ENCODE measurements at places on chromosomes 13 and 19.
A peak's percentile ranks its signal among the peaks of the same experiment; 100 is the strongest.

DNA sequence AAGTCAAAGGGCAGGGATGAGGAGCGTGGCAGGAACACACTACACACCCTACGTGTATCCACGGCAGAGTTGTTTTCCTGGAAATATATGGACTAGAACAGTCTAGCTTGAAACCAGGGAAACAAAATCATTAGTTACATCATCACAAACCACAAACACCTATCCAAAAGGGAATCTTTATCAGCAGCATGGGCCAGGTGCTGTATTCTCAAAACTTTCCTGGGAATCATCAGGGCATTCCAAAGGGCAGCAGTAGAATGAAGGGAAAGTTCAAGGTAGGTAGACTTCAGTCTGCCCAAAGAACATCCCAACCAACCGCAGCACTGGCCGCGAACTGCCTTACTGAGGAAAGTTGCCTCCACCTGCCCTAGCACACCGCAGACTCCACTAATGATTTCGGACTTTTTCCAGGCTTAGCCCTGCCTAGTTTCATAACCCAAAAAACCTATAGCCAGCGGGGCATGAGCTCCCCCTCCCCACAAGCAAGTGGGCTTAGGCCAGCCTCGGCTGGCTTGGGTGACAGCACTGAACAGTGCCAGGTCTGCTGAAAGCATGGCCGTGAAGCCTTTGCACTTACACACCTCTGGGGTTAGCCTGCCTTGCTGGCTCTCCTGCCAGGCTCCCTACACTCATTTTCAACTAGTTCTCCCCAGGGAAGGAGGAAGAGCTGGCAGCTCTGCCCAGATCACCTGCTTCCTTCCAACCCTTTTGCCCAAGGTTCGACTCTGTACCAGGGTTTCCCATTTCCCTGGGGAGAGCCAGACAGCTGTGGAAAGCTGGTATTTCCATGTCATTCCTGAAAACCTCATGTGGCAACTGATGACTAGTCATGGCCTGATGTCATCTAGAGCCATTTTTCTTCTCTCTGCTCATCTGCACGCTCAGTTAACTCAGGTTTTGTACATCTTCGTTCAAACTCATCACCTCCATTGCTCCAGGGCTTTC, 77.3 kb upstream of the UBAC2 start:
- H3K4me1 ChIP-seq = peaks cover 1% of the 10 kb centered on the region
- H3K27ac ChIP-seq = no peak overlapping the region
- H3K36me3 ChIP-seq = no peaks in the 10 kb centered on the region

- H3K4me3 ChIP-seq = peak overlapping the region; percentile 32
- H3K4me1 ChIP-seq = peaks cover 7% of the 10 kb centered on the region
- DNase-seq = peak; percentile 83
Observed at GRCh38 chr19:9883231-9883758, 48.2 kb downstream of the PIN1 start.

- H3K4me3 ChIP-seq = no peak overlapping the region
- H3K27ac ChIP-seq = no peak overlapping the region
- peaks cover 6% of the 10 kb centered on the region for H3K4me1 ChIP-seq
- peaks cover 10% of the 10 kb centered on the region for H3K36me3 ChIP-seq
- peaks cover 4% of the 10 kb centered on the region for H3K27me3 ChIP-seq
- no peak for DNase-seq
Observed at GRCh38 chr13:99751517-99752199, 219.9 kb downstream of the ZIC5 start.

GRCh38 chr13:99949679-99950413, 21.7 kb downstream of the ZIC5 start:
- DNase-seq = no peak
- peak overlapping the region; percentile 5 for H3K4me3 ChIP-seq
- H3K27ac ChIP-seq = no peak overlapping the region
- peaks cover 8% of the 10 kb centered on the region for H3K4me1 ChIP-seq
- no peaks in the 10 kb centered on the region for H3K36me3 ChIP-seq

DNA sequence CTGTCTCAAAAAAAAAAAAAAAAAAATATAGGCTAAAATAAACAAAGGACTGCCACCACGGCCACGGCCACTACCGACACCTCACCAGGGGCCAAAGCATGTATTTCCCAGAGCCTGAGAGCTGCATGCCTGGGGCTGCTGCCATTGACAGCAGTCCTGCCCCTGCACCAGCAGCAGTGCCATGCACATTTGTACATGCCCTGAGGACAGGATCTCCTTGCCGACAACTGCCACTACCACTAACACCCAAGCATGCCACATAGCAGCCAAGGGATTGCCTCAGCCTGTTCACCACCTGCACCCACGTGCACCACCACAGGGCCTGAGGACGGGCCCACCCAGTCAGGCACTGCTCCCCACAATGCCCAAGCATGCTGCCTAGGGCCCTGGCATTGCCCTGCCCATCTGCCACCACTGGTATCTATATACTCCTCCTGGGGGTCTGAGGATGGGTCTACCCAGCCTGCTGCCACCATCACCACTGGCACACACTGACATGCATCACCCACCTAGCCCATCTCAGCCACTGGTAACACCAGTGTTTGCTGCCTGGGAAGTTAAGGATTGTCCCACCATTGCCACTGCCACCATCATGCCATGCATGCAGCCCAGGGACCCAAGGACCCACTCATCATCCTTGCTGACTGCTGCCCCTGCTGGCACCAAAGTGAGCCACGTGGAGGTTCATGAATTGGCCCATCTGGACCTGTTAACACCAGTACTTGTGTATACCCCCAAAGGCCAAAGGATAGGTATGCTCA, 10.6 kb upstream of the NUP62 start:
- DNase-seq = no peak
- H3K36me3 ChIP-seq = no peaks in the 10 kb centered on the region
- H3K4me3 ChIP-seq = no peak overlapping the region
- no peaks in the 10 kb centered on the region for H3K4me1 ChIP-seq
- H3K27me3 ChIP-seq = peaks cover 3% of the 10 kb centered on the region

- H3K27me3 ChIP-seq = no peaks in the 10 kb centered on the region
- DNase-seq = no peak
- no peaks in the 10 kb centered on the region for H3K4me1 ChIP-seq
- no peak overlapping the region for H3K27ac ChIP-seq
- H3K4me3 ChIP-seq = no peak overlapping the region
- peaks cover 18% of the 10 kb centered on the region for H3K36me3 ChIP-seq
Observed at GRCh38 chr13:91960947-91961346, 562.5 kb downstream of the GPC5 start.

DNA sequence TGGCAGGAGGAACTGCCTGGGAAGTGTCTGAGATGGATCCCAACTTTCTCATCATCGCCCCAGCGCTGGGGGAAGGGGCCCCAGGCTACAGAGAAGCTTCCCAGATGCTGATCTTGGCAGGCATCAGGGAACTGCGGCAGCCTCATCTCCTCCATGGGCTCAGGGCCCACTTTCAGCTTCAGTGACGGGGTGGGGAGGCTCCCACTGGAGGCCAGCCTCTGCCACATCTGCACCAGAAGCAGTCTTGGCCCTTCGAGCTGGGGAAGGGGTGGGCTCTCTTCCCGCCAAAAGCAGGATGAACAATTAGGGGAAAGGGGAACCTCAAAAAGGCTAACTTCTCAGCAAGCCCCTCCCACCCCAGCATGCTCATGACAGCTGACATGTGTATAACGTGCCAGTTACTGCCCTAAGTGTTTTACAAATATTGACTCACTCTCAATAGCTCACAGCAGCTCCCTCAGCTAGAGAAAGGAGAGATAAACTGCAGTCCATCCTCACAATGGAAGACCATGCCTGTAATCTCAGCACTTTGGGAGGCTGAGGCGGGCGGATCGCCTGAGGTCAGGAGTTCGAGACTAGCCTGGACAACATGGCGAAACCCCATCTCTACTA, 7.1 kb upstream of the S1PR2 start:
- DNase-seq = no peak
- peaks cover 9% of the 10 kb centered on the region for H3K27me3 ChIP-seq
- H3K36me3 ChIP-seq = no peaks in the 10 kb centered on the region

- DNase-seq = no peak
- peaks cover 6% of the 10 kb centered on the region for H3K36me3 ChIP-seq
- peaks cover 6% of the 10 kb centered on the region for H3K4me1 ChIP-seq
- H3K4me3 ChIP-seq = no peak overlapping the region
- no peak overlapping the region for H3K27ac ChIP-seq
Observed at GRCh38 chr19:18366021-18366435, 19.9 kb upstream of the GDF15 start.

GRCh38 chr13:113506025-113506685, 15.6 kb upstream of the DCUN1D2 start:
- peaks cover 3% of the 10 kb centered on the region for H3K27me3 ChIP-seq
- no peak for DNase-seq
- H3K4me3 ChIP-seq = no peak overlapping the region
- peaks cover 3% of the 10 kb centered on the region for H3K36me3 ChIP-seq
- H3K27ac ChIP-seq = no peak overlapping the region

GRCh38 chr13:94558716-94559115, 37.2 kb downstream of the TGDS start:
- H3K27me3 ChIP-seq = no peaks in the 10 kb centered on the region
- H3K36me3 ChIP-seq = no peaks in the 10 kb centered on the region
- H3K27ac ChIP-seq = no peak overlapping the region
- DNase-seq = no peak
- H3K4me1 ChIP-seq = no peaks in the 10 kb centered on the region

- H3K4me3 ChIP-seq = no peak overlapping the region
- no peaks in the 10 kb centered on the region for H3K36me3 ChIP-seq
- H3K27ac ChIP-seq = no peak overlapping the region
- no peaks in the 10 kb centered on the region for H3K4me1 ChIP-seq
- DNase-seq = no peak
- H3K27me3 ChIP-seq = no peaks in the 10 kb centered on the region
Observed at GRCh38 chr13:26400545-26400944, 146.6 kb downstream of the CDK8 start.

- H3K4me1 ChIP-seq = peaks cover 15% of the 10 kb centered on the region
- H3K36me3 ChIP-seq = no peaks in the 10 kb centered on the region
Observed at GRCh38 chr13:74132152-74132775, 1.9 kb downstream of the KLF12 start.

DNA sequence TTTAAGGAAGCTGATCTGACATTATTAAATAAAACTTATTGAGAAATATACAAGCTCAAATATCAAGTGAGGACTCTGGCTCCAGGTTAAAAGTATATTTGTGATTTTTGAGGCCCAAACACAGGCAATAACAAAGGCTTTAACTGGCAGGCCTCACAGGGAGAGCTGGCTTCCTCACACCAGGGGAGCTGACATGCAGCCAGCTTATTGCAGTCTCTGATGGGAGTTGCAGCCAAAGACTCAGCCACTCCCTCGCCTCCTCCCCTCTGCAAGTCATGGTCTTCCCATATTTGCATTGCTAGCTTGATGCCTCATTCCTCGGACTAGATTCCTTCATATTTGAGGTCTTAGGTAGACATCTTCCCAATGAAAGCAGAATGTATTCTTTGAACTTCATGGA, 647.1 kb upstream of the SLITRK6 start:
- no peaks in the 10 kb centered on the region for H3K4me1 ChIP-seq
- H3K27me3 ChIP-seq = no peaks in the 10 kb centered on the region
- no peaks in the 10 kb centered on the region for H3K36me3 ChIP-seq
- no peak overlapping the region for H3K4me3 ChIP-seq

- DNase-seq = no peak
- H3K36me3 ChIP-seq = peaks cover under 1% of the 10 kb centered on the region
- peak overlapping the region; percentile 64 for H3K27ac ChIP-seq
- H3K4me3 ChIP-seq = peak overlapping the region; percentile 61
Observed at GRCh38 chr19:3515891-3516422, 9.8 kb downstream of the FZR1 start.

DNA sequence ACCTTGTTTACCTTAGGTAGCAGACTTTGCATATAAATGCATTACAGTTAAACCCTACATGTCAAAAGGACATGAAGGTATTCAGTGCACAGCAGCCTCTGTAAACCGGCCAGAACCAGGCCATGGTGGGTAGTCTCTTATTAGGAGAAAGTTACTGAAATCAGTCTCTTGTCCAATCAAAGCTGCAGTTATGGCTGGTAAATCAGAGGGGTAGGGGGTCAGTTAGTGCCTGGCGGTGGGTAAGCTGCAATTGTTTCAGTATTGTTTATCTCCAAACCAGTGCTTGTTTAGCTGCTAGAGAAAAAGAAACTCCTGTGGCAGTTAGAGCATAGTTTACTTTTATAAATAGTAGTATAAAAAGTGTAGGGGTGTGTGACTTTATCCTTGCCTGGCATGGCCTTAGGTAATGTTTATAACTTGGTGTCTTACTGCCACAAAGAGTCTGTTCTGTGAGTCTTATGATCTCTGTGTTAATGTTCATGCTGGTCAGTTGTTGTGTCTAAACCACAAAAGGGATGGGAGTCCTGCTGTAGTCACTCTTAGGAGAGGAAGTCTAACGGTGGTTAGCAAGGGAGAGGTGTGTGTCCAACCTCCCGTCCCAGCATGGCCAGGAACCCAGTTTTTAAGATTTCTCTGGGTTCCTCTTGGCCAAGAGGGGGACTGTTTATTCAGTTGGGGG, 28.0 kb downstream of the CHST8 start:
- peaks cover 4% of the 10 kb centered on the region for H3K36me3 ChIP-seq
- no peak for DNase-seq
- peak overlapping the region; percentile 4 for H3K4me3 ChIP-seq
- no peak overlapping the region for H3K27ac ChIP-seq

DNA sequence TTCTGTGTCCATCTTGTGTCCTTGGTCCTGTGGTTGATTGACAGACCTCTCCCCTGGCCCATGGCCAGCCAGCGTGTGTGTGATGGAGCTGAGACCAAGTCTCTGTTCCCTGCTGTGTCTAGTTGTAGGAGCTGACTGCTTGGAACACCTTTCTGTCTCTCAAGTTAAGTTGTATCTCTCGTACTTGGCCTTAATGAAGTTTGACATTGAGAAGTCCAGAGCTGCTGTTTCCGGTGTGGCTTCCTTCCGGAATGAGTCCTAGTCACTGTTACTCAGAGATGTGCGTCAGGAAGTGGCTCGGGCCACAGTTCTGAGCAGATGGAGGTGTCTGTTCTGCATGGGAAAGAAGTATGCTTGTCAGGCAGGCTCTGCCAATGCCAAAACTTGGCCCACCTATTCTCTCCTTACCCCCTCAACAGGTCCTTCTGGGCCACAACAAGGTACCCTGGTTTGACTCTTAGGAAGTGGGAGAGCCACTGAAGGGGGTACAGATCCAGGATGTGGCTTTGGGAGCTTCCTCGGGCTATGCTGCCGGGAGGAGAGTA, 54.3 kb downstream of the GATAD2A start:
- H3K27ac ChIP-seq = peak overlapping the region; percentile 7
- peak overlapping the region; percentile 60 for H3K4me3 ChIP-seq
- no peaks in the 10 kb centered on the region for H3K36me3 ChIP-seq
- H3K4me1 ChIP-seq = peaks cover 62% of the 10 kb centered on the region
- DNase-seq = no peak

DNA sequence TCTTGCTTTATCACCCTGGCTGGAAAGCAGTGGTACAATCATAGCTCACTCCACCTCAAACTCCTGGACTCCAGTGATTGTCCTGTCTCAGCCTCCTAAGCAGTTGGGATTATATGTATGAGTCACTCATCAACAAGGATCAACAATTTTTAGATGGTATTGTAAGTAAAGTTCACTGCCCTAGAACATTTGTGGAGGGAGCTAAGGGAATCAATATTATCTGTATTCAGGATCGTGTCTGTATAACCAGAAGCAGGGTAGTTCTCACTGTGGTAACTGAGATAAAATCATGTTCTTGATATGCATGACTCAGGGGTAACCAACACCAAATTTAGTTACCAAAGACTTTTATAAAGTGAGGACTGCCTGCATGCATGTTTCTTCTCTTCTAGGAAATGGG, 27.0 kb downstream of the ZMYM5 start:
- no peaks in the 10 kb centered on the region for H3K4me1 ChIP-seq
- no peaks in the 10 kb centered on the region for H3K27me3 ChIP-seq
- H3K36me3 ChIP-seq = no peaks in the 10 kb centered on the region
- no peak overlapping the region for H3K4me3 ChIP-seq
- H3K27ac ChIP-seq = no peak overlapping the region
- DNase-seq = no peak

GRCh38 chr13:101697745-101698144, 245.3 kb downstream of the ITGBL1 start:
- H3K27ac ChIP-seq = no peak overlapping the region
- no peak for DNase-seq
- peaks cover 22% of the 10 kb centered on the region for H3K4me1 ChIP-seq
- no peaks in the 10 kb centered on the region for H3K36me3 ChIP-seq
